Right lobe of liver (tissue), 6 donors: ENCODE measurements at places on chromosomes 3 and 15. TPM values are rescaled to one million over a fixed set of nuclear protein-coding genes. Genes with fewer than 3 reads are reported as not detected.

The RAB6B gene
- 0.12 TPM for total RNA-seq

DNA sequence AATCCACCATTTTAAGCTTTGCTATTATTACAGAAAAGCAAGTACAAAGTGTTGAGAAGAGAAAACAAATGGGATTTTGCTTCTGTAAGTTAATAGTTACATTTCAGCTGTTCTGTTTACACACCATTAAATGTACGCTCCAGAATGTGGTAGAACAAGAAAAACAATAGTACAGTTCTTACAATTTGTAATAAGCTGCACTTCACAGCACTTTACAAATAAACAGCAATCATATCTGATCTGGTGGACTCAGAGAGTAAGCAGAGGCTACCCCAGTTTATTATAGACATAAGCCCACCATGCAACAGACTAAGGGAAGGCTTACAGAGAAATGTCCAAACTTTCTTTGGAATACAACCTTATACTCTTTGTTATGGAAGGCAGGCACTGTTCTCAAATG lies 126.4 kb downstream of the OXSM start:
- no peaks in the 10 kb centered on the region for H3K27me3 ChIP-seq
- H3K4me1 ChIP-seq, result no peaks in the 10 kb centered on the region
- H3K4me3 ChIP-seq, result no peak overlapping the region
- DNase-seq, result no peak

DNA sequence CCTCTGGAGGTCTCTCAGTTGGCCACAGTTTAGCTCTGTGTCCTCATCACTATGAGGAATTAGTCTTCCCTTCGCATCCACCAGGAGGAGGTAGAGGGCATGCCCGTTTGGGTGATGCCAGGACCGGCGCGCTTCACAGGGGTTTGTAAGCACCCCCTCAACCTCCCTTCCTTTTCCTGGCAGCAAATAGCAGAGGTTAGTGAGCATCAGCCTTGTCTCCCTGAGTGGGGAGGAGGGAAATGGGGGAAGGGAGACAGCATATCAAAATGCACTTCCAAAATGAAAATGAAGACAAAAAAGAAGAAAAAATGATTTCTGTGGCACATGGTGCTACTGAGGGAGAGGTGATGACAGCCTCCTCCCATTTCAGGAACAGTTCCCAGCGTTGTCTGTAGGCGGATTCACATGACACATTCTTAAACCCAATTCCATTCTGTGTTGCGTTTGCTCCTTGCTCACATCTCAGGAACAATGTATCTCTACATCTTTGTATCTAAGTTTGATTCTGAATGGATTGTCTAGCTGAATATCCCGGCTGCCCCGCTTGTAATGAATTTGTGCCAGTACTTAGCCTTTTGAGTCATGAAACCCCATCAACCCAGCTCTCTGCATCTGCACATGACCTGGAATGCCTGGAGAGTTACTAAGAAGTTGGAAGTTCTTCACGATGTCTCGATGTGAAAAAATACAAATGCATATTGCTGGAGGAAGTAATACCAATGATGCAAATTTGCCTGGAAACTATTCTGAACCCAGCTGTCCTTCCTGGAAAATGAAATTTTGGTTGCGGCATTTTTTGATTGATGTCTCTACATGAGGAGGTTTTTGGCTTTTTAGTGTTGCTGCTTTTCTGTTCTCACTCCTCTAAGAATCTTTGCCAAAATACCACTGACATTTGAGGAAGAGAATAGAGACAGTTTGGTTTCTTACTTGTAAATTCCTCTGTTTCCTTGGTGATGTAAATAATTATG lies 45.2 kb downstream of the TYRO3 start:
- no peak overlapping the region for H3K27ac ChIP-seq
- H3K36me3 ChIP-seq, result no peaks in the 10 kb centered on the region
- no peaks in the 10 kb centered on the region for H3K27me3 ChIP-seq
- no peak for DNase-seq

GRCh38 chr15:36323615-36324014 lies 255.8 kb upstream of the CDIN1 start:
- H3K4me3 ChIP-seq, result no peak overlapping the region
- no peak overlapping the region for H3K27ac ChIP-seq
- no peaks in the 10 kb centered on the region for H3K27me3 ChIP-seq
- DNase-seq, result no peak
- H3K4me1 ChIP-seq, result no peaks in the 10 kb centered on the region

- no peak for DNase-seq
- no peaks in the 10 kb centered on the region for H3K4me1 ChIP-seq
- no peaks in the 10 kb centered on the region for H3K27me3 ChIP-seq
- H3K4me3 ChIP-seq, result no peak overlapping the region
Measured at GRCh38 chr15:70289191-70289955, 191.7 kb upstream of the TLE3 start.
